ENCODE measurements at places on chromosomes 1 and 21.
A peak's percentile ranks its signal among the peaks of the same experiment; 100 is the strongest.

GRCh38 chr1:195763146-195763906 is 844.9 kb downstream of the KCNT2 start:
- no peak for DNase-seq

DNA sequence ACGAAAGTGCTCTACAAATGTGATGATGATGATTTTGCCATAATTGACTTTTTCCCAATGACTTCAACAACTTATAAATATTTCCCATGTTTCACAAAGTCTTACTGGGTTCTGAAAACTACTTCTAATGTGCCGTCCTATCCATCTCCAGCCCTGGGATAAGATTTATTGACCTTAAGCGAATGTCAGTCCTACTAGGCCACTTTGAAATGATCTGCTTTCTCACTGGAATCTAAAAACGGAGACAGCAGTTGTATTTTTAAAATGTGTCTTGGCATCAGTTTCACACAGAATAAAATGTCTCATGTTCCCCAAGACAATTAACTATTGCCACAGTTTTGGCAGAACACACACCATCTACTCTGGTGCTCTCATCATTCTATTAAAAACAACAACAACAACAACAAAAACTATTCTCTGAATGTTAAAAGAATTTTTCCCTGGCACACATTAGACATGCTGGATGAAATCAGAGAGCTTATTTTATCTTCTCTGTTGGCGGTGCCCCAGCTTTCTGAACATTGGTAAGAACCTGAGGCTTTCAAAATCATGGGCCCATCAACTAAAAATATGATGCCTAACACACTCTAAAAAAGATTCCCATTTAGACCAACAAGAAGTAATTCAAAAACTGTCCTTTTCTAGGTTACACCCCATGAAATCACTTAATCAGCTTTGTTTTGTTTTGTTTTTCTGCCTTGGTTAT is 23.1 kb upstream of the DNASE2B start:
- DNase-seq: no peak

- peak; percentile 34 for DNase-seq
Measured at GRCh38 chr1:19759740-19760089, 40.0 kb downstream of the TMCO4 start.

DNA sequence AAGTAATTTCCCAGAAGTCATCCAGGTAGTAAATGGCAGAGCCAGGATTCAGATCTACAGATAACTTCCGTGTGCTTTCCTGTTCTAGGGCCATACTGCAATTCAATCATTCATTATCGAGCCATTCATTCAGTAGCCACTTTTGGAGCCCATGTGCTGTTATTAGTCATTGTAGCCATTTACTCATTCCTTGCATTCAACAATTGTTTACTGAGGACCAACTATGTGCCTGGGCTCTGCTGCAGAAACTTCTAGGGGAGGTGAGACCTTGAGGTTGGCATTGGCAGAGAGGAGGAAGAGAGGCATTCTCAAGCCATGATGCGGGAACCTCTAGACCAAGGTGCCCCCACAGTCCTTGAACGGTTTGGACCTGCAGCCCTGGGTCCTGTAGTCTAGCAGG is 27.9 kb downstream of the EPHB2 start:
- DNase-seq: no peak

GRCh38 chr1:43239484-43239883 is 30.3 kb upstream of the TMEM125 start:
- DNase-seq: no peak

GRCh38 chr1:114061121-114061830 is 82.0 kb downstream of the OLFML3 start:
- DNase-seq: no peak

Measured in GM03348 (cell line).